ENCODE measurements at places on chromosomes 5 and 9.

DNA sequence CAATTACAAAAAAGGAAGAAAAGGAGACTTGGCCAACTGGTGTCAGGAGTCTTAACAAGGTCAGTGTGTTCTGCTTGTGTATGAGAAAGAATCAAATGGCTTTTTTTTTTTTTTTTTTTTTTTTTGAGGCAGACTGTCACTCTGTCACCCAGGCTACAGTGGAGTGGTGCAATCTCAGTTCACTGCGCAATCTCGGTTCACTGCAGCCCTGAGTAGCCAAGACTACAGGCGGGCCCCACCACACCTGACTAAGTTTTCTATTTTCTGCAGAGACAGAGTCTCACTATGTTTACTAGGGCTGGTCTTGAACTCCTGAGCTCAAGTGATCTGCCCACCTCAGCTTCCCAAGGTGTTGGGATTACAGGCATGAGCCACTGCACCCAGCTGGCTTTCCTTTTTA lies 3.1 kb upstream of the IL7R start:
- peak; percentile 9 for DNase-seq

- DNase-seq = no peak
These were observed 202.1 kb downstream of the EBF1 start for GRCh38 chr5:158897444-158898160.

GRCh38 chr9:96232539-96233241 lies 69.3 kb downstream of the HSD17B3 start:
- DNase-seq = peak; percentile 36

DNA sequence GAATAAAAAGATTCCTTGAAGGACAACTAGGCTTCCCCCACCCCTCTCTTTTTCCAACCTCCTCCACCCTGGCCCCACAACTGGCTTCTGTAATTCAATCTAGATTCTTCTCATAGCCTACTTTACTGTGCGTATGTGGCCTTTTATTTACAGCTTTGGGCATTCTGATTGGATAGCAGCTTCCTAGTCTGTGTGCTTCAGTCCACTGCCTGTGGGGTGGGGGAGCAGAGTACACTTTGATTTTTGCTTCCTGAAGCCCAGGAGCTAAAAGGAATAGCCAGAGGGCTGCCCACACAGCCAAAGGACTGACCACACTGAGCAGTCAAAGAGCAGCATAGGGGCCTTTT lies 30.4 kb downstream of the RUSC2 start:
- DNase-seq = no peak

DNA sequence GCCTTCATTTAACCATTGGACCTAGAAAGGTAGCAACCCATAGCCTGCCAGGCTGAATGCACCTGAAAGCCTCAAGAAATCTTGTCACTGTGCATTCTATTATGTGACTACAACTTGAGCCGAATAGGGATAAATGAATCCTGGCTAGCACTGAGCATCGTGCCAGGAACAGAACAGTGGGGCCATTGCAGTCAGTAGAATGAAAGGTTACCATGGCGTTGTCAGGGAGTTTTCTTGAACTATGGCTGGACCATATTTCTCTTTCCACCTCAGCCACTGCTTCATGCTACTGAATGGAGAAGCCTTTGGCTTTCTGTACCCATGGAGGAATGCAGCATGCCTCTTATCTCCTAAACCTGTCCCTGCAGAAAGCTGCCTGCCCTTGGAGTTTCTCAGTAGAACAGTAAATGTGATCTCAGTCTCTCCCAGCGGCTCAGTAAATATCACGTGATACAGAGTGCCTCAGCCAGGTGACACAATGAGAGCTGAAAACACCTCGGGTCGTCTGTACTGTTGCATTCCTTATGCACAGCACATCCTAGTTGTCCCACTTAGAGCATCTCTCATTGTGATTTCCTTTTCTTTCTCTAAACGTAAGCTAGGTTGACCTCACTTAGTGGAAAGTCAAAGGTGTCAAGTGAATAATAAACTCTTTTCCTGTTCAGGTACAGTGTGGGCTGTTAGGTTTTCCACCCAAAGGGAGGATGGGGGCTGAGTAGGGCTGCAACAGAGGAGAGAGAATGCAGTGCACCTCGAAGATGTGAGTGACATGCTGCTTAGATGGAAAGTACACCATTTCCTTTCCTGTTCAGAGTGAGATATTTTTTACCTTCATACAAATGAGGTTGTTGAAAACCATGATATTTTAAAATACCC lies 115.3 kb downstream of the MACIR start:
- DNase-seq = no peak

- no peak for DNase-seq
These were observed 37.4 kb downstream of the UNC5A start for GRCh38 chr5:176847726-176848290.

DNA sequence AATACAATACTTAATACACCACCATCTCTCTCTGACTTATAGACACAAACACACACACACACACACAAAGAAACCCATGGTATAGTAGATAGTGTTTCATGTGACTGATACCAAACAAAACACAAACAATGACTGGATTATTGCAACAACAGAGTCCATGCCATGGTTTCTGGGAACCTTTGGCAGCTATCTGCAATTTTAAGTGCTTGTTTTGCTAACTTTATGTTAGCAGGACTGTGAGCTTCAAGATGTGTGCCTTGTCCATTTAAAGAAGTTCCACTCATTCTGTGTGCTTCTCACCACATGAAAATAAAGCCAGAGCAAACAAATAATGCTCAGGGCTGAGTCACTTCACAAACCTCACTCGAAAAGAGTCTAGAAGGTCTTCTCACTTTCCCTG lies 15.1 kb upstream of the LURAP1L start:
- no peak for DNase-seq

GRCh38 chr5:155029240-155029639 lies 15.7 kb downstream of the KIF4B start:
- no peak for DNase-seq

GRCh38 chr5:83249156-83249555 lies 171.8 kb downstream of the XRCC4 start:
- no peak for DNase-seq

DNA sequence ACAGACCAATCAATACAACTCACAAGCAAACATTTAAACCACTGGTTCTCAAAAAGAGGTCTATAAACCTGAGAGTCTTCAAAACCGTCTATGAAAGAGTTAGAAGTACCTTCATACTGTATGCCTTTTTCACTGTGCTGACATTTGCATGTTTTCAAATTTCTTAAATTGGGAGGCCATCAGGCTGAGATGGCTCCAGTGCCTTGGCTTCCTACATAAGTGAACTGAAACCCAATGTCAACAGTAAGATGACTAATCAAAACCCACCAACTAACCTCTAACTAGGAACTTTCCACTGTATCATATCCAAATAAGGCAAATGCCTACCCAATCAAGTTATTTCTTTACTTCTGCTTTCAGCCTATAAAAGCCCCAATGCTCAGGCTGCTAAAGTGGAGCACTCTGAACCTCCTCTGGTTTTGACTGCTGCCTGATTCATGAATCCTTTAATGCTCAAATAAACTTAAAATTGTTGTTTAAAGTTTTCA lies 35.1 kb downstream of the FAM13B start:
- no peak for DNase-seq

- peak; percentile 46 for DNase-seq
These were observed 112.2 kb downstream of the SCAMP1 start for GRCh38 chr5:78472469-78473106.

GRCh38 chr9:98971168-98971914 lies 27.6 kb downstream of the COL15A1 start:
- DNase-seq = peak; percentile 62

- peak; percentile 5 for DNase-seq
These were observed 193.0 kb downstream of the PRR16 start for GRCh38 chr5:120657104-120657503.

DNA sequence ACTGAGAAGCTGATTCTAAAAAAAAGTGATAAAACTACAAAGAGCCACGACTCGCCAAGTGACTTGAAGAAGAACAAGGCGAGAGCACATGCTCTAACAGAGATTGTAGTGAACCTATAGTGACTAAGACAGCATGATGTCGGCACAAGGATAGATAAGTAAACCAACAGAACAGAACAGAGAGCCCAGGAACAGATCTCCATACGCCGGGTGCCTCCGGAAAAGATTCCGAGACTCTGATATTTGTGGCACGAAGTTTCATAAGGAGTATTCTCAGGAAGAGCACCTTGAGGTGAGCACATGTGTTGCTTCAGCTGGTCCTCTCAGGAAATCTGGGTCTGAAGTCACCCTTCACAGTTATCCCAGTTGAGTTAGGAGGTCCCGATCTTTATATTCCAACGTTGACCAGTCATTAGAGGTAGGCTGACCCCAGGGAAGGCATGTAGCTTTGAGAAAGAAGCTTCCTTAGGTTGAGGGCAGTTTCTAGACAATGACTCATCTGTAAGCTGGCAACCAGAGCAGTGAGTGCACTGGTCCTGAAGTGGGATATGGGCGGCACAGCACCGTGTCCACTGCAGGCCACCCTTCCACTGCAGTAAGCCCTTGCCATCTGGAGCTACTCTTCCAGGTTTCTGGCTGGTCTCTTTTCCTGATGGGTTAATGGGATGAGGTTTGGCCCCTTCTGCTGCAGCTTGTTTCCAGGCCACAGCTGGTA lies 13.6 kb upstream of the CLK4 start:
- DNase-seq = no peak

GRCh38 chr9:77883846-77884771 lies 147.5 kb downstream of the GNAQ start:
- DNase-seq = peak; percentile 46

- DNase-seq = no peak
These were observed 32.2 kb downstream of the TRIO start for GRCh38 chr5:14175381-14175780.

DNA sequence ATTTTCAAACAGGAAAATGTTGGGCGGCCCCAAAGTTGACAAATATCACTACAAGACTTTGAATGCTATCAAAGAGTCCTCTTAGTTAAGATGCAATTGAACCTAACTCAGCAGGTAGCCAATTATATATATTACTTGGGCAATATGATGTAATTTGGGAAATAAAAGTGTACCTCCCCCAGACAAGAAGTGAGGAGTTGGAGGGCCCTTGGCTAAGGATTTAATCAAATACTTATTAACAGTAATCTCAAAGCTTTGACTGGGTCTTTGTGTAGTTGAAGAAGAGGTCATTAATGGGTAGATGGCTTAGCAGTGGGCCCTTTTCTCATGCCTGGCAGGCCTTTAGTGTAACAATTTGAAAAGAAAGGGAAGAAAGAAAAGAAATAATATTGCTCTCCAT lies 599.0 kb downstream of the CSNK1G3 start:
- DNase-seq = no peak

DNA sequence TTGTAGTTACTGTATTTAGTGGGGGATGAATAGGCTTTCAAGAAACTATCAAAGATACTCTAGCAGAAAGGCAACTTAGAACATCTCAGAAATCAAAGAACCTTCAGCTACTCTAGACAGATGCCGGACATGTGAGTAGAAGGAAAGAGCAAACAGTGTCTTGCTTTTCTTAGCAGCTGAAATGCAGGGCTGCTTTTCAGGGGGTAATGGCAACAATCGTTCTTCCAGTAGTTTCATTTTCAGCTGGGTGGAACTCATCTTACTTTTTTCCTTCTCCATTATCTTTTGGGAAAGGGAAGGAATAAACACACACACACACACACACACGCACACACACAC lies 281.6 kb downstream of the CRB2 start:
- peak; percentile 46 for DNase-seq

DNA sequence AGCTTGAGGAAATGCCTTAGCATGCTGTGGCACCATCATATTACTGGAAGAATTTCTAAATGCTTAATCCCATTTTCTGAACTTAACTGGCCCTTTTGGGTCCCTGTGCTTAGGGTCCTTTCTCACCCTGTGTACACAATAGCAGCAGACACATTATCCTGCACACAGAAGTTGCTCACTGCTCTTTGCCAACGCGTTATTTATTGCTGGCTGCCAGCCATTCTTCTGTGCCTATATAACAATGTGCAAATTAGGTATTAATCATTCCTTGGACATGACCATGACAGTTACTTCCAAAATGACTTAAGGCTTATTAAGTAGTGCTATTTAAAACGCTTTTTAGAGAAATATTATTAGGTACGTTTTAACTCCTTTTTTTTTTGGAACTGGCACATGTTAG lies 134.7 kb downstream of the FBN2 start:
- no peak for DNase-seq

GRCh38 chr5:146965761-146966659 lies 87.5 kb upstream of the PPP2R2B start:
- peak; percentile 66 for DNase-seq

DNA sequence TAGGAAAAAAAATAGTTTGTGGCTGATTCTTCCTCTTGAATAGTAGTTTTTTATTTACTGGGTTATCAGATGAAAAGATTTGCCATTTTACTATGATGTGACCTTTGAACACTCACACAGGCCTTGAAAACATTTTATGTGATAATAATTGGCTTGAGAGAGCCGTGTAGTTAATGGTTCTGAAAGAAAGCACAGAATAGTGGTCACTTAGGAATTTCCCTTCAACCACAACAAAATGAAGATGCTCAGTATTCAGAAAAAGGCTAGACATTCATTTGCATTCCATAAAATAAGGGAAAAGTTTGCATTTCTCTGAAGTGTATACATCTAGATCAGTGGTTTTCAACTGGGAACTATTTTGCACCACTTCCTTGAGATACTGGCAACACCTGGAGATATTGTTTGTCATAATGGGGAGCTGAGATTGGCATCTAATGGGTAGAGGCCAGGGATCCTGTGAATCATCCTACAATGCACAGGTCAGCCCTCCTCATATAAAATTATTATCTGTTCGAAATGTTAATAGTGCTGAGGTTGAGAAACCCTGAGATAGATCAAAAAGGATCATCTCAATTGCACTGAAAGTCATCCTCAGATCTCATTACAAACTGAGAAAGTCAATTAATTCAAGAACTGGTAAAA lies 446.4 kb upstream of the CCNG1 start:
- no peak for DNase-seq

- no peak for DNase-seq
These were observed 3.3 kb downstream of the EBF1 start for GRCh38 chr5:159096243-159096923.

GRCh38 chr9:79362100-79363081 lies 209.4 kb upstream of the TLE4 start:
- DNase-seq = peak; percentile 16

GRCh38 chr5:168916266-168916665 lies 337.1 kb upstream of the PANK3 start:
- no peak for DNase-seq

DNA sequence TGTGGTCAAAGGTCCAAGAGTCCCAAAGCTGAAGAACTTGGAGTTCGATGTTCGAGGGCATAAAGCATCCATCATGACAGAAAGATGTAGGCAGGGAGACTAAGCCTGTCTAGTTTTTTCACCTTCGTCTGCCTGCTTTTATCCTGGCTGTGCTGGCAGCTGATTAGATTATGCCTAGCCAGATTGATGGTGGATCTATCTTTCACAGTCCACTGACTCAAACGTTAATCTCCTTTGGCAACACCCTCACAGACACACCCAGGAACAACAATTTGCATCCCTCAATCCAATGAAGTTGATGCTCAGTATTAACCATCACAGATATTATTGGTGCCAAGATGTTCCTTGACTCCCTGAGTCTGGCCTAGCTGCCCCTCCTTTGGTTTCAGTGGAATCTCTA lies 530.8 kb upstream of the CLINT1 start:
- no peak for DNase-seq

- no peak for DNase-seq
These were observed 79.2 kb downstream of the LIX1 start for GRCh38 chr5:97063251-97063650.

- no peak for DNase-seq
These were observed 54.6 kb upstream of the KCNIP1 start for GRCh38 chr5:170449232-170449631.

GRCh38 chr5:9409413-9409960 lies 136.4 kb downstream of the SEMA5A start:
- DNase-seq = no peak

- DNase-seq = no peak
These were observed 227.3 kb upstream of the CDH18 start for GRCh38 chr5:20215257-20215656.

- no peak for DNase-seq
These were observed 47.5 kb upstream of the CLK4 start for GRCh38 chr5:178674334-178674733.

Data from amniotic epithelial cell (primary cell).